ENCODE measurements at places on chromosomes 12 and 14.

GRCh38 chr12:21894792-21895595 is 46.2 kb downstream of the ABCC9 start:
- no peak for DNase-seq

DNA sequence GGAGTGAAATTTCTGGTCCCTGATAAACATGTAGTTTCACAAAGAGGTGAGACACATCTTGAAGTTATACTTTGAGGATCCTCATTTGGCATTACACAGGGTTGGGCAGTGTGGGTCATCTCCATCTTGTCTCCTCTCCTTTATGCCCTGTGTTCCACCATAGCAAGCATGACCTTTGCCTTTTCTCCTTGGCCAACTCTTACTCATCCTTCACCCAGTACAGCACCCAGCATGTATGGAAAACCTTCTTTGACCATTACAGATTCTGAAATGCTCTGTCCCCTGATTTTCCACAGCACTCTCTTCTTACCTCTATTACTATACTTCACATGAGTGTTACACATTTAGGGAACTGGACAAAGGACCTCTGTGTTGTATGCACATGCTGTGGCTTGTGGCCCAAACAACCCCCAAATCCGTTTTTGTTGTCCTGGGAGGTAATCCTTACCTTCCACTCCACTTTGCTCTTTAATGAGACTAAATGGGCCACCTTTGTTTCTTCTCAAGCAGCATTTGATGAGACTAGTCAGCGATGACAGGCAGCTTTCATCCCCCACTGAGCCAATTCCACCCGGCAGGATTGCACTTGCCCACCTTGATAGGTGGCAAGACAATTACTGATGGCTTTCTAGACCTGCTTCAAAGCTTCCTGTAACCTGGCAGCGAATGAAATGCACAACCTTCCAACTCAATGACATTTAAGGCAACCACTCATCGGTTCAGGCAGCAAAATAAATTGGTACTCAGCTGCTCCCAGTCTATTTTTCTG is 163.5 kb downstream of the MON2 start:
- no peak for DNase-seq

- DNase-seq = no peak
Observed at GRCh38 chr14:56196274-56196673, 78.1 kb downstream of the PELI2 start.

- DNase-seq = no peak
Observed at GRCh38 chr12:2009623-2010022, 5.4 kb upstream of the DCP1B start.

DNA sequence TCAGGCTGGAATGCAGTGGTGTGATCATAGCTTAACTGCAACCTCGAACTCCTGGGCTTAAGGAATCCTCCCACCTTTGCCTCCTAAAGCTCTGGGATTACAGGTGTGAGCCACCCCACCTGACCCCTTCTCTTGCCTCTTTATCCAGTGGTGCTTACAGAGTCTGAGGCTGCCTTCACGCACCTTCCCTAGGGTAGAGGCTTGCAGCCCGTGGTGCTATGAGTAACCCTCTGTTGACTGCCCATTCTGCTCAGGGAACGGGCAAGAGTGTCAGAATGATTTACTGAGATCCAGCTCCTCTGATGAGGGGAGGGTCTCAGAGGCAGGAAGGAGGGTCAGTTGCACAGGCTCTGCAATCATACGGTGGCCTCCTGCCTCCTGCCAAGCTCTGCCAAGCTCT is 125.1 kb upstream of the TBX3 start:
- no peak for DNase-seq

All from stimulated activated CD8-positive, alpha-beta memory T cell treated with anti-CD3 and anti-CD28 coated beads, Interleukin-2, amount 100 ng/mL, for 1 hour (primary cell).